Activated CD4-positive, alpha-beta T cell treated with anti-CD3 and anti-CD28 coated beads, Interleukin-2, amount 10 ng/mL, durations not matched to agents 24 days and 14 days (primary cell): ENCODE measurements at places on chromosomes 16 and 17. TPM values are rescaled to one million over a fixed set of nuclear protein-coding genes. Genes with fewer than 3 reads are reported as not detected.

DNA sequence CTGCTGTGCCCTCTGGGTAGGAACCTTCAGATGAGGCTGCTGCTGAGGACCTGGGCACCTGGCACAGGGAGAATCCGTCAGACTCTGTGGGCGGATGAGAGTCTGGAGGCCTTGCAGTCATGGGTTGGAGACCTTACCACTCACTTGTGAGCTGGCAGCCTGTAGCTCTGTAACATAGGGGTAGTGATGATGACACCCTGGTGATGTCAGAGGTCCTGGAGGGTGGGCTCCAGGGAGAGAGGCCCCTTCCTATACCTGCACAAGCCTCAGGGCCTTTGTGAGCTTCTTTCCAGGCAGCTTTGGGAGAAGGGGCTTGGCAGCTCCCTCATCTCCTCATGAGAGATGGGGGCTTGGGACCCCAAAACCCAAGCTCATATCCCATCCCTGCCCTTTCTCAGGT, 1.6 kb downstream of the MIEF2 start:
- DNase-seq: no peak

GRCh38 chr16:18047761-18048160, 288.8 kb downstream of the NPIPA8 start:
- no peak for DNase-seq

- no peak for DNase-seq
Measured at GRCh38 chr16:84124257-84125073, 7.7 kb upstream of the MBTPS1 start.

DNA sequence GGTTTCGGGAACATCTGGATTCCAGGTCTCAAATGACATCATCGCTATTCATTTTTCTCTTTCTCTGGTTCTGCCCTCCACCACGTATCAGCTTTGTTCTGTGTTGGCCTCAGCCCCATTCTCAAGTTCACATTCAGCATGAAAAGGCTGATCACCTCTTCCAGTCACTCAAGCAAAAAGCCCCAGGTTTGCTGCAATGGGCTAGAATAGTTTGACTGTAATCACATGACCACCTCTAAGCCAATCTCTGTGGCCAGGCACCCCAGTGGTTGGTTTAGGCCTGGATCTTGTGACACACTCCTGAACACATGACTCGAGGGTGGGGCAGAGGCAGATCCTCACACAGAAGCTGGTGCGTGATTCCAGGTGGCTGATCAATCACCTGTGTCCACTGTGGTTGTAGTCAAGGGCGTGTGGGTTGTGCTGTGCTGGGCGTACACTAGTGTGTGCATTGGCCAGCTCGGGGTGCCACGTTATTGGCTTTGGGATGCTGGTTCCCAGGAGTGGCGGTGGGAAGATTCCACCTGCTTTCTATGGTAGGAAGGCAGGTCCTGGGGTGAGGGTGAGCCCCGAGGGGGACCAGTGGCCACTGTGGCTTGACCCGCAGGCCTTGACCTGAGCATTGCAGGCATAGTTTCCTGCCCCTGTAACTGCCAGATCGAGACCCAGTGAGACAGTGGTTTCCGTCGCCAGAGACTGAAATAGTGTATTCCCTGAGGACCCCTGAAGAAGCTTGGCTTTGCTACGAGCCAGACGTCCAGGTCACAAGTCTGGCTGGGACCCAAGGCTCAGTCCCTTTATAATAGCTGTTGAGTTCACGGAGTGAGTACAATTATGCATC, 12.0 kb downstream of the EEF2K start:
- peak; percentile 69 for DNase-seq

GRCh38 chr16:35711958-35712357, 2252.5 kb downstream of the TP53TG3F start:
- no peak for DNase-seq

DNA sequence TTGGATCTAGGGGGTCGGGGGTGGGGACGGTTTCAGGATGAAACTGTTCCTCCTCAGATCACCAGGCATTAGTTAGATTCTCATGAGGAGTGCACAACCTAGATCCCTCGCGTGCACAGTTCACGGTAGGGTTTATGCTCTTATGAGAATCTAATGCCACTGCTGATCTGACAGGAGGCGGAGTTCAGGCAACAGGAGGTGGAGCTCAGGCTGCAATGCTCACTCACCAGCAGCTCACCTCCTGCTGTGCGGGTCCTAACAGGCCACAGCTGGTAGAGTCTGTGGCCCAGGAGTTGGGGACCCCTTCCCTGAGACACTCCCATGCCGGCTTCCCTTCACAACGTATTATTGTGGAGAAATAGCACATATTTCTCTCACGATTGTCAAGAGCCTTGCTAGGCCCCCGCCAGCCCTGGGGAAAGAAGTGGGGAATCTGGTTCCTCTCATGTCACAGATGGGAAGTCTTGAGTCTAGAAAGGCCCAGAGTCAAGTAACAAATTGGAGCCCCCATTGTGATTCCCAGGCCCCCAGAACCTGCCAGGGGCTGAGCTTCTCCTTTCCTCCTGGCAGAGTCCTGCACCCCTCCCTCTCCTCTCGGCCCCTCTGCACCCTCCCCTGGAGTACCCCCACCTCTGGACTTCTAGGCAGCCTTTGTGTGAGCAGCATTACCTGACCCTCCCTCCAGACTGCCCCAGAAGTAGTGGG, 6.1 kb upstream of the KRT14 start:
- no peak for DNase-seq

DNA sequence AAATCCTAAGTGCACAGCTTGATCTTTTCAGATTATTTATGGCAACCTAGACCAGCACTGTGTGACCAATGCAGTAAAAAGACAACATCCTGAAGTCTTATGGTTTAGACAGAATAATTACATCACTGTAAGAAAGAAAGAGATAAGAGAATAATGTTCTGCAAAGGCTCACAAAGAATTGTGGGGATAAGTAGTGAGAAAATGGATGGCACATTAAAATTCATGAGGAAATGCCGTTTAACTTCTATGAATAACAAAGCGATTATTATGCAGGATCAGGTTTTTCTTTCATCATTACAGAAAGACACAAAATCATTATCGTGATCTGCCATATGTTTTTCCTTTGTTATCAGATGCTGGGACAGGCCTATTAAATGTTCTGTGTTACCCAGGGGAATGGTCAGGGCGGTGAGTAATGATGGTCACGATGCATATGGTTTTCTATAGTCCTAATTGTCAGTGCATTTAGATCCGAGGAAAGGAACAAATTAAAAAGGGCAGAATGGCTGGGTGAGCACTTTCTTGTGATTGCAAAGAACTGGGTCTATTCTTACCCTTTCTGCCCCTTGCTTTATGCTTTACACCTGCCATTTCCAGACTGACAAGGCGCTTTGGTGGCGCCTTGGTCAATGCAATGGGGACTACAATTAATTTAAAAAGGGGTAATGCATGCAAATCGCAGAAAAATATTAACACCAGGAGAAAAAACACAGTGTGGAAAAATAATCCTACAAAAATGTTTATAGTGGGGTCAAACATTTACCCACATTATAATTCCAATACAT, 18.1 kb upstream of the DHX40 start:
- DNase-seq: no peak

- no peak for DNase-seq
Measured at GRCh38 chr16:71492786-71493185, 3.7 kb upstream of the ZNF19 start.

- DNase-seq: peak; percentile 96
Measured at GRCh38 chr16:11224894-11225676, 30.9 kb downstream of the SOCS1 start.

DNA sequence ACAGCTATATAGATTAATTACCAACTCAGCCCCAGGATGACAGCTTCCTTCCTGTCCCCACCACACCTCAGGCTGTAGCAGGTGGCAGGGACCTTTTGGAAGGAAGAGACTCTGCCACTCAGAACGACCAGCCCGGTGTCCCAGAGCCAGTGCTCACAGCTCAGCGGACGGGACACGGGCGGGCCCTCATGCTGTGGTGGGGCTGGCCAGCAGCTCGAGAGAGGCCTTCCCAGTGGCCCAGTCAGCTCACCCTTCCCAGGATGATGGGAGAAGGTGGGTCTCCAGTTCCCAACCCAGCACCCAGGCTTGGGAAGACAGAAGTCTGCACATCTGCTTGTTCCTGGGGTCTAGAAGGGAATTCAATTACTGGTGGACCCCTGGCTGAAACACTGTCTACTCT, 10.5 kb downstream of the NUDT16L1 start:
- no peak for DNase-seq

DNA sequence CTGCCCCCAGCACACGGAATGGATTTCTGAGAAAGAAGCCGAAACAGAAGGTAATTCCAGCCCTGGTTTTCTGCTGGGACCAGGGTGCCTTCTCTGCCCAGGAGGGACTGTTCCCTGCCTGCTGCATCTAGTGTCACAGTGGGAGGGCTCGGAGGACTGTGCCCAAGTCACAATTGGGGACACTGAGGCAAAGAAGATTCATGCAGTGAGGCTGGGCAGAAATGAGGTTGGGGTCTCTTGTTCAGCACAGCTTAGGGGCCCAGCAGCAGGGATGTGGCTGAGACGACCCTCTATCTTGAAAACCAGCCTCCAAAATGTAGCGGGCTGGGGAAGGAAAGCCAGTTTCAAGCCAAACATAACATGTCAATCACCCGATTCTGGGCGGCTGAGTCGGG, 592 bp downstream of the IL21R start:
- DNase-seq: no peak

GRCh38 chr17:55090079-55090492, 121.5 kb downstream of the STXBP4 start:
- DNase-seq: peak; percentile 82

KRTAP4-1 gene
- not detected in 2 replicates for total RNA-seq

DNA sequence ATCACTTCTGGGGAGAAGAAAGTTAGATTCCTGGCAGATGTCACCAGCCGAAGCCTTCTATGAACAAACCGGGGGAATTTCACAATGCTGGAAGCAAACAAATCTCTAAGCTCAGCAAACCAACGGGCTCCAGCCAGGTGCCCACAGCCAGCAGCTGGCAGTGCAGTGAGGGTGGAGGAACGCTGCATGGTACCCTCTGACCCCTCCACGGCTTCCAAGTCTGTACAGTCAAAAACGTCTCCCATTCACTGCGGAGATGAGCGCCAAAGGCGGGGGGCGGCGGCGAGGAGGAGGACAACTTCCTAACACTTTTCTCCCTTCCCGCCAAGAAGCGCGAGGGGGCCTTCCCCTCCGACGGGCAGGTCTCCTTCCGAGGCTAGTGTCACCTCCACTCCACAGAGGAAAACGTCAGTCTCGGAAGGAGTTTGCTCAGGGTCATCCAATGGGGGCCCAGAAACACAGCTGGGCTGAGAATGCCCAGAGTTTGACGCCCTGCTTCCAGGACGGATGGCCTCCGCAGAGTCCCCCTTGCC, 924 bp downstream of the ZNF598 start:
- DNase-seq: peak; percentile 82

- DNase-seq: peak; percentile 77
Measured at GRCh38 chr17:81551458-81552243, 502 bp downstream of the FAAP100 start.

DNA sequence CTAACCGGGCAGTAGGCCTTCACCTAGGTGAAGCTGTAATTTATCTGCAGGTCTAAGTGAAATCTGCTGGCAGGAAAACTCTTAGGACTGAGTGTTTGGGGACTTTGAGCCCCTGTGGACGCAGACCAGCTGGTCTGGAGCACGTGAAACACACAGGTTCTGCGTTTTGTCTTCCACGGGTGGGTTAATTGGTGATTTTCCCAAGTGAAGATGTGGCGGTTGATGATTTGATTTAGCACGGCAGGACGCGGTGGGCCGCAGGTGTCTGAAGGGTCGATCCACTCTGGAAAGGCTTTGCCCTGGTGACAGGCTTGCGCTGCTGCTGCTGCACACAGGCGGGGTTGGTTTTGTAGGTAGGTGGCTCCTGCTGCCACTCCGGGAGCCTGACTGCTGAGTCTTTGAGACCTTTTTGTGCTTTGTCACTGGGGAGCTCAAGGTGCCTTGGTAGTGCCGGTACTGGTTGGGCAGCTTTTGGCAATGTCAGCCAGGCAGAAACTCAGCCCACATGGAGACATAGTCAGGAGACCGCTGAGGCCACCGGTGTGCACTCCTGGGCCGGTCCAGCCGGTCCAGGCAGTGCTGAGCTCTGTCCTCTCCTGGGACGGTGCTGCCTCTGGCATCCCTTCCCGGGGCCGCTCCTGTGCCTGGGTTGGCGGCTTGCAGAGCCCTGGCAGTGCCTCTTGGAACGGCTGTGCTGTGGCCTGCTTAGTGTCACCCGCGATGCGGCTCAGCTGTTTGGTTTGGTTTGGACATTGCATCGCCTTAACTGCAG, 2.3 kb downstream of the BAIAP2 start:
- no peak for DNase-seq

DNA sequence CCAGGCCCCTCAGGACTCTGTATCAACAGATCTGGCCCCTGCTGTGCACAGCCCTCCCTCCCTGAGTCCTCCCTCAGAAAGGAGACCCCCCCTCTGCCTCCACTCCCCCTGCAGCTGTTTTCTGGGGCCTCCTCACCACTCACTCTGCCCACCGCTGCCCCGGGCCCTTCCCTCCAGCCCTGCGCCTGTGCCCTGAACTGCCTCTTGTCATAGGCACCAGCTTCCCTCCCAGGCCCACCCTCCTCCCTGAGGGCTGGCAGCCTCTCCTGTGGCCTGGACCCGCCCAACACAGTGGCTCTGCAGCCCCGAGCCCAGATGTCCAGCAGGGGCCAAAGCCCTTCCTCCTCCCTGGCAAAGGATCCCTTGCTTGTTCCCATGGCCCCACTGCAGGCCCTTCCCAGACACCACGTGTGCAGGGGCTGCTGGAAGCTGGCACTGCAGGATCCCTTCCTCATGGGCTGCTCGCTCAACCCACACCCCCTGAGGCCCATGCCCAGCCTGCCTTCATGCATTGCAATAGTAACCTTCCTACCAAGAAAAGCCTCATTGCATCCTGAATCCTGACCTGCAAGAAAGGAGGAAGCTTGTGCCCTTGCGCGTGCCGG, 25.8 kb downstream of the GNPTG start:
- DNase-seq: no peak

DNA sequence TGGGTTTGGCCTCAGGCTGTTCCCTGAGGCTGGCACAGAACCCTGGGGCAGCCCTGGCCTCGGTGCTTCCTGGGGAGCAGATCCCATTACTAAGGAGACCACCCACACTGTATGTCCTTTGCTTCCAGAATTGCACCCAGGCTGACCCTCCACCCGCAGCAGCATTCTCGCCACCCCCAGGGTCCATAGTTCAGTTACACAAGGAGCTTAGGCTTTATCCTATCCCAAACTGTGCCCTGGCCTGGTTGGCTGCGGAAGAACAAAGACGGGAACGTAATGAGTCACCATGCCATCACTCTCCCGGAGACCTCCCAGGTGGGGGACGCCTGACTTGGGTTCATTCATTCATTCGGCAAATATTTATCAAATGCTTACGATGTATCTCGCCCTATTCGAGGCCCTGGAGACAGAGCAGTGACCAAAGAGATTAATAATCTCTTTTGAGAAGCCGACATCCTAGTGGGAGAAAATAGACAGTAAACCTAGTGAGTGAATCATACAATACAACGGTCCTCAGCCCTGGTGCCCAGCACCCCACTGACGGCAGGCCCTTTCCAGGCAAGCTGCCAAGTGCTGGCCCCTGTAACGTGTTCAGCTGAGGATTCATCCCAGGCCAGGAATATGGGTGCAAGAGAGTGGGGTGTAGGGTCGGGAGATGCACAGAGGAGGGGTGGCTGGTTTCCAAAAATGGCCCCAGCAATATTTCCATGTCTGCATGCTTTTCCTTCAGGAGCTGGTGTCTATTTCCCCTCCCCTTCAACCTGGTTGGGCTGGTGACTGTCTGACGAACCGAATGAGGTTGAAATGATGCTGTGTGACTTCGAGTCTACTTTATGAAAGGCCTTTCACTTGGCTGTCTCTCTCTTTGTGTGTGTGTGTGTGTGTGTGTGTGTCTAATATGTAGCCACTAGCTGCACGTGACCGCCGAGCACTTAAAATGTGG, 134.2 kb downstream of the MGAT5B start:
- DNase-seq: no peak

TCAP gene
- total RNA-seq: 0.83 and 1.0 TPM in 2 replicates

- DNase-seq: no peak
Measured at GRCh38 chr17:82328141-82328993, 5.2 kb downstream of the SECTM1 start.
